ENCODE measurements at places on chromosomes 7 and 10.
A peak's percentile ranks its signal among the peaks of the same experiment; 100 is the strongest.

- DNase-seq, result peak; percentile 38
These were observed 105.5 kb downstream of the TRIM24 start for GRCh38 chr7:138565451-138566114.

GRCh38 chr7:152664636-152665035 lies 11.3 kb downstream of the XRCC2 start:
- peak; percentile 70 for DNase-seq

DNA sequence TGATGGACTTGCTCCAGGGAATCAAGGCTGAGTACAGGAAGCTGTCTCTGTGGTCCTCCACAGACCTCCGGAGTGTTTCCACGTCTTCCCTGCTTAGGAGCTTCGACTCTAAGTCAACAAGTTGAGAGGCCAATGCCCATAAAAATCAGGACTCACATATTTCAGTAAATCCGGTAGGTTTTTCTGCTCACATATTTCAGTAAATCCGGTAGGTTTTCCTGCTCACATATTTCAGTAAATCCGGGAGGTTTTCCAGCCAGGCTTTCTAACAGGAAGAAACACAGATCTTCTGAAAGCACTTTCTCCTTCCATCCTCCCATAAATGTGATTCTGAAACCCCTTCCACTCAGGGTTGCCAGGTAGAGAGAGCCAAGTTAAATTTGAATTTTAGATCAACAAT lies 340.1 kb upstream of the SHH start:
- no peak for DNase-seq

GRCh38 chr10:129946859-129947258 lies 17.2 kb downstream of the EBF3 start:
- DNase-seq, result no peak

GRCh38 chr10:74871595-74872382 lies 45.4 kb downstream of the KAT6B start:
- DNase-seq, result no peak

- no peak for DNase-seq
These were observed 3.5 kb upstream of the AKR1D1 start for GRCh38 chr7:138072726-138073125.

DNA sequence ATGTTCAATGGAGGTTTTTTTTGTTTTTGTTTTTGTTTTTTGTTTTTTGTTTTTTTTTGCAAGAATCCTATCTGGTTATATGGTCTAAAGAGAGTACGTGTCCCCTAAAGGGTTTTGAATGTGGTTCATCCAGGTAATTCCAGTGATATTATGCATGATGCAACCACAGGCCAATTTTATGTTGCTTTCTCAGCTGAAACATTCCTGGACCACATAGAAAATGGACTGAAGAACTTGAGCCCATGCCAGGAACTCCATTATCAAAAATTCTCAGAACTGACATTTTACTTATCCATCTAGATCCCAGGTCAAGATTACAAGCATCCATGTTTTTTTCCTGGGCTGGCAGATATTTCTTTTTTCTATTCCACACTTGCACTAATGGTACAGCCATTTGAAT lies 11.5 kb upstream of the MINDY3 start:
- DNase-seq, result no peak

- no peak for DNase-seq
These were observed 171.7 kb upstream of the INSYN2A start for GRCh38 chr10:127368101-127368500.

DNA sequence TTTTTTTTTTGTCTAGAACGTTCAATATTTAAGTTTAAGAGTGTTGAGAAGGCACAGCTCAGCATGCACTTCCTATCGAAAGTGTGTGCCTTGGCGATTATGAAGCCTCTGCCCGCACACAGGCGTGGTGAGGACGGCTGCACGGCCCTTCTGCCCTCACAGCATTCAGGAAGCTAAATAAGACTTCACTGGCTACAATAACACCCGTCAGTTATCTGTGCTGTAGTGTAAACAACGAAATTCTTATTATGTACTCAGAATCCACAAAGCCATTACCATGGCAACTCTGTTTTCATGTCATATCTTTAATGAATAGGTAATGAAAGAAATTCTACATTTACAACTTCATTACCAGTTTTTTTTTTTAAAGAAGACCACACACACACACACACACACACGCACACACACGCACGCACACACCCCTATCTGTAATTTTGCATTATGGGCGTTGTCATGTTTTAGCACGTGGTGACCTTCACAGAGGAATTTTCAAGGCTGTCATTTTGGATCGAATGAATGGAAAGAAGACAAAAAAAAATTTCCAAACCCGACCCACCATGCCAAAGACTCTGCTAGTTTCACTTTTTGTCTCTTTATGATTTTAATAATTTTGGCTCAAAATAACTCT lies 254.8 kb upstream of the CTBP2 start:
- DNase-seq, result no peak

DNA sequence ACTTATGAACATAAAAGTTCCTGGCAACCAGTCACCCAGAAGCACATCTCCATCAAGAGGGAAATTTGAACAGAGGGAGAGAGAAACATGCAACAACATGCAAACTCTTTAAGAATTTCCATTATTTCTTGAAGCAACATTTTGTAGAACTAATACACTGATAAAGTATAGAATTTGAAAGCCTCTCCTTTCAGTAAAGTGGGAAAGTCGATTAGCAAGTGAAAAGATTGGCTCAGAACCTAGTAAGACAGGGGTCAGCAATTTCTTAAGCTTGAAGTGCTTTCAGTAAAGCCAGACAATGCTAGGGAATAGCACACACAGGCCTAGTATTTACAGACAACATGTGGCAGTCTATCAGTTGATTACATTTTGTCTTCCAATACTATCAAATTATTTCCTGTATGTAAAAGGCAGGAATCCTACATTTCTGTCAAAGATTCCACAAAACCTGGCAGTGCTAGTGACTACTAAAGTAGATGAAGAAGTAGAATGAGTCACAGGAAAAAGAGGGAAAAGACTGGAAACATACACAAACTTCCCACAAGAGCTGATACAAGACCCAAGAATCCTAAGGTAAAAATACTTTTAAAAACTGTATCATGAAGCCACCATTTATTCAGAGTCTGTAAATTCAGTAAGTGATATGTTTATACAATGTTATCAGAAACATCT lies 25.2 kb downstream of the DNAJC1 start:
- DNase-seq, result peak; percentile 51

GRCh38 chr7:142487124-142487523 lies 229.3 kb upstream of the PRSS58 start:
- no peak for DNase-seq

DNA sequence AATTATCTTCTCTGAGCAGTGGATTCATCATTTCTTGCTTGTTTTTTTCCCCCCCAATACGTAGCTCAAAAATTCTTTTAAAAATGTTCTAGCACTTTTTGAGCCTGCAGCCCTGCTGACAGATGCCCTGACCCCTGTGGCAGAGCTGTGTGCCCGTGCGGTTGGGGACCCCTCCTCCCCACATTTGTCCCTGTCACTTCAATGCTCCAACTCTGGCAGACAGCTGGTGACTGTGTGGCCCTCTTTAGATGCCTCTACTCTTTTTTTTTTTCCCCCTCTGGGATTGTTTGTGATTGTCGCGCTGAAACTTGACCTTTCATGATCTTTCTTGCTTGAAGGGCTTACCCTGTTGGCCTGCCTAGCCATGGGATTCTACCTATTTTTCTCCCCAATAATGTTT lies 214.1 kb downstream of the TMEM178B start:
- no peak for DNase-seq

DNA sequence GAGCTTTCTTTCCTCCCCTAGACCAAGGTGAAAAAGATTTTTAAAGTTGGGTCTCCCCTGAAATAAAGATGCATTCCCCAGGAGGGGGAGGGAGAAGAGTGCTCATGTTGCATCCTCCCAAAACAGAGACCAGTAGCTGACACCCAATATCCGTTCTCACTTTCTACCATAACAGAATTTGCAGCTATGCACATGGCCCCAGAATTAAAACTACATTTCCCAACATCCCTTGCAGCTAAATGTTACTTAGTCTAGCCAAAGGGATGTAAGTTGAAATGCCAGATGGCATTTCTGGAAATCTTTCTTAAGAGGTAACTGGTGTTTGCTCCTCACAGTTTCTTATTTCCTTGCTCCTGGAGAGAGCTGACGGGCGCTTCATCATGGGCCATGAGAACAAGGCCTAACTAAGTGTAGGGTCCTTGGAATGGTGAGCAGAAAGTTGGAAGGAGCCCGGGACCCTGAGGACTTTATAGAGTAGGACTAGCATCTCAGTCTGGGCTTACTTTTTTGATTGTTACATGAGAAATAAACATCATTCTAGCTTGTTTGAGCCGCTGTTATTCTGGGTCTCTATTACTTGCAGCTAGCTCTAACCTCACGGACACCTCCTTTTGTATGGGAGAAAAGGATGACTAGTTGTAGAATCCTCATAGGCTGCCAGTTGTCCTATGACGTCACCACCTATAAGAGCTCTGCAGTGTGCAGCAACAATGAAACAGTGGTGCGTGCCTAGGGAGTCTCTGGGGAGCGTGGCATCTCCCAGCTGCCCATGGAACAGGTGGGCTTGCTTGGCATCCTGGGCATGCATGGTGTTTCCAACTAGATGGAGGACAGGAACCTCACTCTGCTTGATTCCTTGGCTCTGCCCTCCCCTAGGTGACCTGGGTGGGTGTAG lies 46.1 kb upstream of the EXOC6 start:
- DNase-seq, result no peak

GRCh38 chr10:109875151-109875568 lies 48.2 kb downstream of the XPNPEP1 start:
- no peak for DNase-seq

- DNase-seq, result no peak
These were observed 190.0 kb upstream of the KLF6 start for GRCh38 chr10:3975016-3975415.

DNA sequence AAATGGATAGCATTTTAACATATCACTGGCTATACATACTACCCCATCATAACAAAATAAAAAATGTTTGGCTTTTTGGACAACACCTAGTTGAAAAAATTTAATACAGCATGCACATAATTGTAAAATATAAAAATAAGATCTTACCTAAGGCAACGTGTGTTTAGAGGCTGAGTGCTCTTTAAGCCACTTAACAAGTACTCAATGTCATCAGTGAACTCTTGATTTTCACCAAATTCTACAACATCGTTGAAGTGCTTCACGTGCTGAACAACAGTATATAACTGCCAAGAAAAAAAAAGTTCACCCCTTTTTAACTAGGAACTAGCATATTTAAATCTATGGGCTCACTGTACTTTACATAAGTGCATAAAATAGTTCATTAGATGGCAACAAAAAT lies 49.5 kb downstream of the WAPL start:
- DNase-seq, result no peak

GRCh38 chr7:130961128-130961601 lies 227.2 kb upstream of the KLF14 start:
- DNase-seq, result peak; percentile 82

DNA sequence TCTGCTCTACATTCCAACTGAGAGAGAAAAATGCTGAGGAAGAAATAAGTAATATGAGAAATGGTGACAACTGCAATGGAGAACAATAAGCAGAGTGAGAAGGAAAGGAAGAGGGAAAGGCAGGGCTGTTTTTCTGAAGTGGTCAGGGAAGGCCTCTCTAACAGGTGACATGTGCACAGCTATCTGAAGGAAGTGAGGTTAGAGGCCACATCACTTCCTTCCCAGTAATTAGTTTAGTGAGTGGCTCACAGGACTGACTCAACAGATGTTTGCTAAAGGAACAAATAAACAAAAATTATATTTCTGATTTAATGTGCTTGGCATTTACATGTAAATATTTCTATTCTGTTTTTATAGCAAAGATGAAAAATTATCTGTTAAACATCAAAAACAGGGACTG lies 77.9 kb downstream of the ARHGAP21 start:
- no peak for DNase-seq

DNA sequence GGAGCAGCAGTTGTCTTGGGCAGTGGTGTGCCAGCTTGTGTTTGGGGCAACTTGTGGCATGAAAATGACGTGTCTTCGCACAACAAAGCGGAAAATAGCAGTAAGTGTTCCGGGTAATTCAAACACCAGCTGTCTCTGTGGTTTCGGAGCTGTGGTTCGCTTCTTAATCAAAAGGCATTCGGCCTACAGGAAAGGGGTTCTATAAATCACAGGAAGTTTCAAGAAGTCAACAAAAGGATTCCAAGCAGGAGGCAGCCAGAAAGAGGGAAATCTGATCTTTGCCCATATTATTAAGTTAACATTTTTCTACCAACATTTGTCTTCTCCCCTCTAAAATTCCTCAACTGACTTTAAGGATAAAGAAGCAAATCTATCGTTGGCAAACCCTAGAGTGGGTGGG lies 353.4 kb downstream of the FGFR2 start:
- no peak for DNase-seq

GRCh38 chr7:155850001-155850436 lies 37.8 kb upstream of the SHH start:
- no peak for DNase-seq

GRCh38 chr10:126387041-126387921 lies 996 bp downstream of the ADAM12 start:
- peak; percentile 45 for DNase-seq

DNA sequence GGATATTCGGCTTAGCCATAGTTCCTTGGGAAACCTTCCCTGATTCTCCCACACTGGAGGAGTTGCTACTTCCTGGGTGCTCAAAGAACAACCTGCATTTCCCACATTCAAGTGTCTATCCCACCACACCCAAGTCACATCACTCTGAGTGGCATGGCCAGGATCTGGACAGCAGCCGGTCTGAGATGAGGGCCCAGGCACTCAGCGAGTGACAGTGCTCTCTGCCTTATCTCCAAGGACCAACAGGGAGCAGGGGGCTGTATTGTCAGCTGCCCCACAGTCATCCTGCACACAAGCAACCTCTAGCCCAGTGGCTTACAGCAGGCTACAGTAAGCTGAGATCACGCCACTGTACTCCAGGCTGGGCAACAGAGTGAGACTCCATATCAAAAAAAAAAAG lies 16.1 kb upstream of the SLC18A3 start:
- no peak for DNase-seq

DNA sequence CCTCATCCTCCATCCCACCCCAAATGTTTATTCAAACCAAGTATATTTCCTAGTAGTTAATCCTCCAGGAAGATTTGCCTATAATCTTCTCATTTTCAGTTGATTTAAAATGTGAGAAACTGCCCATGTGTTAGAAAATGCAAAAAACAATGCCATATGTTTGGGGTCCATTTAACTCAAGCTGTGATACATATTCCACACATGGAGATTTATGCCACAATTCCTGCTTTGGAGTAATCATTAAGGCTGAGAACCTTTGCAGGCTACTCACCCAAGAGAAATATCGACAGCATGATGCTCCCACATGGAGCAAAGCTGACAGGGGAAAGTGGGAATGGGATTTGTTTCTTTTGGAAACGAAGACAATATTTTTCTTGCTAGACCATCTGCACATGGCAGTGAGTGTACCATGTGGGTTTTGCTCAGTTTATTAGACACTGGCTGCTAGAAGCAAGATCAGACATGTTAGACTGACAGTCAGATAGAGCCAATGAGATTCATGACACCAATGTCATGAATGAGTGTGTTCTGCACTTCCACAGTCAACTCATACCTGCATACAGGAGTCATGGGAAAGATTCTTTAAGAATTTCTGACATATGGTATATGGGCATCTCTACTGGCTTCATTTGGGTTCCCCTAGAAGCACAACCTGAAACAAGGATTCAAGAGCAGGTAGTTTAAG lies 3.4 kb upstream of the GRM8 start:
- no peak for DNase-seq

All from NCI-H226 (cell line).